ENCODE measurements at places on chromosomes 5 and 9. TPM values are rescaled to one million over a fixed set of nuclear protein-coding genes. Genes with fewer than 3 reads are reported as not detected.
A peak's percentile ranks its signal among the peaks of the same experiment; 100 is the strongest.

DNA sequence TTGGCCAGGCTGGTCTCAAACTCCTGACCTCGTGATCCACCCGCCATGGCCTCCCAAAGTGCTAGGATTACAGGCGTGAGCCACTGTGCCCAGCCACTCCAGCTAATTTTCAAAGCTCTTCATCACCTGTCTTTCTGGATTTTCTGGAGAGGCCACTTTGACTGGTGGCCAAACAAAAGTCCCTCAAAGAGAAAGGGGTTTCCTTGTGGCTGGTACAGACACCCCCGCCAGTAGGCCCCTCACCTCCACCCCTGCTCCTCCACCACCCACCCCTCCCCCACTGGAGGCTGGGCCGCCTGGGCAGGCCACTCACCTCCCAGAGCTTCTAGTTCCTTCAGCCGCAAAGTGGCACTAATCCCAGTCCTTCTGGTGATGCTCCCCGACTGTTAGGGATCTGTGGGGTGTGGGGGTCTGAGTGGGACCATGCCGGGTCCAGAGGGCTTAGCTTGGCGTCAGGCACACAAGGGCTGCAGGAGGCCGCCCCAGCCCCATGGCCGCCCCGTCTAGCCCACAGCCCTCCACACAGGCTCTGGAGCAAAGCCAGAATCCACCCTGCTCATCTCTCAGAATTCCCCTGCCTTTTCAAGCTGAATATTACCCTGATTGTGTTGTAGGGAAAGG lies 182.0 kb upstream of the IER5L start:
- DNase-seq, result no peak

- peak; percentile 74 for DNase-seq
These were observed 211.3 kb upstream of the PRR16 start for GRCh38 chr5:120252839-120253238.

DNA sequence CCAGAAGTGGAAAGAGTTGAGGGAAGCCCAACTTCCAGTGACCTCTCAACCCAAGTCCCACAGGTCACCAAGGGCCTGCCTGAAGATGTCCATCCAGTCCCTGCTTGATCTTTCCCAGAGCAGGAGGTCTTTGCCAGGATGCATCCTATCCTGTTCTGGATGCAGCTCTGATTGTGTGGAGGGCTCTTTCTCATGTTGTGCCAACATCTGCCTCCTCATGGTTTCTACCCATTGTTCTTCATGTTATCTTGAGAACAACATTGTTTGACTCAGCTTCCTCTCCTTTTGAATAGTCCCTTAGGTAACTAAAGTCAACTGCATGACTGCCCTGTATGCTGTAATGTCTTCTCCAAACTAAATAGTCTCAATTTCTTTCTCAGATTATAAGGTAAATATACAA lies 169.3 kb downstream of the CCDC192 start:
- no peak for DNase-seq

GRCh38 chr5:166865206-166865605 lies 1426.2 kb upstream of the WWC1 start:
- no peak for DNase-seq

The UBE2QL1 gene
- 0.40 TPM for total RNA-seq
